NCI-H774 (cell line): ENCODE measurements at places on chromosomes 2 and 18.

- DNase-seq, result no peak
These were observed 142.2 kb downstream of the B3GNT2 start for GRCh38 chr2:62338111-62338510.

- no peak for DNase-seq
These were observed 27.2 kb downstream of the SERPINB8 start for GRCh38 chr18:63997041-63997440.

DNA sequence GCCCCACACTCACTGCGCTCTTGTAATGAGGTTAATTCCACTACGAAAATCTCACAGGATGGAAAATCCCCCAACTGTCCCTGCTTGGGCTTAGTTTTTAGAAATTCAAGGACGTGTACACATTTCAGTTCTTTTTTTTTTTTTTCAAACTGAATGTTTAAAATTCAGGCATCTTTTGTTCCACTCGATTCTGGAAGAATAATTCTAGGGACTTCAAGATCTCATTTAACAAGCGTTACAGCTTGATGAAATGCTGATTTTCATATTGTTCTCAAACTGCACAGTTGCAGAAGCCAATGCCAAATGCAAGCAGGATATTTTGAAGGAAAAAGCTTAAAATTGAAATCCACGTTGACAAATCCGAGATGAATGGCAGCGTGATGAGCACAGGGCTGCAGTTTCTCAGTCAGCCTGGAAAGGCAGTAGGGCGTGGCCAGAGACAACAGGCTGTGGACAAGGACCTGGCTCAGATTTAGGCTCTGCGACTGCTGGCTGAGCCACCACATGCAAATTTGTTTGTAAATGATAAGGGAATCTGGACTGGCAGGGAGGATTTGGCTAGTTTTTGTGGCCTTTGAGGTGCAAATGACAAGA is 128.1 kb upstream of the MYCN start:
- no peak for DNase-seq

DNA sequence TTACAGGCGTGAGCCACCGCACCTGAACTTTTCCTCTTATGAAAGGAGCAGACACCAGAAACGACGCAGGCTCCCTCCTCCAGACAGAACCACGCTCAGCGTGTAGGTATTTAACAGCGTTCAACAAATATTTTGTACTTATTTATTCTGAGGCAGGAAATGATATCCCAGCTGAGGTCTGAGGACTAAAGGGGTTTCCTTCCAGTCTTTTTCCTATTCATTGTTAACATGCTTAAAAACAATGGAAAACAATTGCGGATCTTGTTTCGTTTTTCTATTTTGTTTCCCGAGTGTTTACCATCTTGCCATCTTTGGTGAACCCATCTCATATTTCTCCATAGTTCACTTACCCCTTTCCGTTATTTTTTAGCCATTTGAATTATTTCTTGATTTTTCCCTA is 43.7 kb upstream of the FOSL2 start:
- no peak for DNase-seq

GRCh38 chr2:220748875-220749479 is 823.1 kb downstream of the EPHA4 start:
- no peak for DNase-seq

GRCh38 chr2:84924173-84925106 is 19.0 kb downstream of the TMSB10 start:
- DNase-seq, result no peak

- DNase-seq, result no peak
These were observed 42.1 kb upstream of the ERMN start for GRCh38 chr2:157367704-157368103.

DNA sequence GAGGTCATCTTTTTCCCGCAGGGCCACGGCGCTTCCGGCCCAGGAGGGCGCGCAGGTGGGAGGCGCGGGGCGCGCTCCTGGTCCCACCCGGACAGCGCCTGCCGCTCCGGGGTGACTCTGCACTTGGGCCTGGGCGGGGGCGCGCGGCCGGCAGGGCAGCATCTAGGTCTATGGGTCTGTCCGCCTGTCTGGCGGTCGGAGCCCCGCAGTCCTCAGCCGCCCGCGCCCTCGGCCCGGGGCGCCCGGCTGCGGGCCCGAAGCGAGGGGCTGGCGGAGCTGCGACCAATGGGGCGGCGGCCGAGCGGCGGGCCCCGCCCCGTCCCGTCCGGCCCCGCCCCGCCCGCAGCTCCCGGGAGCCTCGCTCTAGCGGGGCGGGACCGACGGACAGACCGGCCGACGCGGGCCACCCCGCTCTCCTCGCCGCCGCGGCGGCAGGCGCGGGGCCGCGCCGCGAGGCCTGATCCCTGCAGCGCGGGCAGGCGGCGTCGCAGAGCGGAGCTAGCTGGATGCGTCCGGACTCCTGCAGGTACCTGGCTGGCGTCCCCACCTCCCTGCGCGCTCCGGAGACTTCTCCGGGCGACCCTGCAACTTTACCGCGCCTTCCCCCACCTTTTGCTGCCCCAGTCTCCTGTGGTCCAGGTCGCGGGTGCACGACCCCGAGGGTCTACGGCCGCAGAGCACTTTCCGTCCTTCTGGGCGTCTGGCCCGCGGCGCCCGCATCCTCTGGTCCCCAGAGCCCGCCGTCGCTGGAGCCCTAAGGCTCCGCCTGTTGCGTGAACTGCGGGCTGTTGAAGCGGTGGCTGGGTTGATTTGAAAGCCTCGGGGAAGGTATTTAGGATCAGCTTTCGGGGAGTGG is at the start of gene KCNS3:
Gene KCNS3, plus strand, starts transcription at position 387 of the 856 bp plus-strand sequence. CDS start 52,342 bp downstream, outside the sequence.
- DNase-seq, result peak; percentile 68

DNA sequence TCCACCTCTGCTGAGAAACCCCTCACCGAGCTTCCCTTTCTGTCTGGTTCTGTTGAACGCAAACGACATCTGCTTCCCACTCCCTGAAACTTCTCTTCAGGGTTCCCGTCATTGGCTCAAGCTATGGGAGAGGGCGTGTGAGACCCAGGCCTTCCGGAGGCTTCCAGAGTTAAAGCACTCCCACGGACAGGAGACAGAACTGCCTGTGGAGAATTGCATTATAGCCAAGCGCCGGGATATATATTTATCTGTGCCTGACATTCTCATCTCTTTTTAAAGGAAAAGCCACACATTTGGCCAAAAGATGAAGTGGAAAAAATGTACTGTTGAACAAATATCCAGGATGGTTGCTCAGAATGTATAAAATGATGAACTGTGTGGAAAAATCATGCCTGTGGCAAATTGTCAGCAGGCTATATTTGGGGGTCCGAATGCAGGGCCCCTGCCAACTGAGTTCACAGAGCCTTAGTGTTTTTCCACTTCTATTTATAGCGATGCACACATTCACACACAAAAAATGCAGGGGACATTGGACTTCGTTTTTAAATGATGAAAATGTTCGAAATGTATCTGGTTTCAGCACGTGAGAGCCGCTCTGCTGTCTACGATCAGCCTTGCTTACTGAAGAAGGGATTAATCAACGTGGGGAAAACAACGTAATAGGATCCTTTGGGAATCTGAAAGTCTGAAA is 59.5 kb downstream of the E2F6 start:
- no peak for DNase-seq

- DNase-seq, result no peak
These were observed 91.7 kb upstream of the ASB18 start for GRCh38 chr2:236355911-236356310.

- no peak for DNase-seq
These were observed 1351.6 kb upstream of the NRXN1 start for GRCh38 chr2:52383541-52383940.
